ENCODE measurements at places on chromosomes 11 and 22.

DNA sequence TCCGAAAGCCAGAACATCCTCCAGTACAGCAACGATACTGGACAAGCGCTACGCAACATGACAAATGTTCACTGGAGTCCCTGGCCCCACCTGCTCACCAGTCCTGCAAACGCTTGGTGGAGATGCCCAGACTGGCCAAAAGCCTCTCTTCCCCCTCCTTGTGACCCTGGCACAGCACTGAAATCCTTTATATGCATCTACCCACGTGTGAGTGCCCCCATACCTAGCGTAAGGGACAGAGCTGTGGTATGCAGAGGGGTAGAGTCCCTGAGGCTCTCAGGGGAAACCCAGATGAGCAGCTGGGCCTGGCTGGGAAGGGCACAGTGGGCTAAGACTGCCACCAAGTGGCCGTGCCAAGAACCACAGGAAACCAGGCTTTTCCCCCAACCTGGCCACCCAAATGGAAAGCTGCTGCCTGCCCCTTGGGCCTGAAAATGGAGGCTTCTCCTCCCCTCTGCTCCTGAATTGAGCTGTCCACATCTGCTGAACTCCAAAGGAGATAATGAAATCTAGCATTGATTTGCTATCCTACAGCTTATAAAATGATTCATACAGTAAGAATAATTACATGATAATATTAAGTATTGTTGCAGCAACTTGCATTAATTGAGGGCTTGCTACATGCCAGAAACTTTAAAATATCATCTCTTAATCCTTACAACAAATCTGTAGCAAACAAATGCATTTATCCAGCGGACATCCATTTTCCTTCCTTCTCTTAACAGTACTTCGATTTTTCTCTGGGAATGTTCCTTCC is 24.8 kb upstream of the TTC12 start:
- peak; percentile 29 for DNase-seq

- DNase-seq: no peak
Measured at GRCh38 chr11:68617925-68618809, 66.2 kb upstream of the GAL start.

DNA sequence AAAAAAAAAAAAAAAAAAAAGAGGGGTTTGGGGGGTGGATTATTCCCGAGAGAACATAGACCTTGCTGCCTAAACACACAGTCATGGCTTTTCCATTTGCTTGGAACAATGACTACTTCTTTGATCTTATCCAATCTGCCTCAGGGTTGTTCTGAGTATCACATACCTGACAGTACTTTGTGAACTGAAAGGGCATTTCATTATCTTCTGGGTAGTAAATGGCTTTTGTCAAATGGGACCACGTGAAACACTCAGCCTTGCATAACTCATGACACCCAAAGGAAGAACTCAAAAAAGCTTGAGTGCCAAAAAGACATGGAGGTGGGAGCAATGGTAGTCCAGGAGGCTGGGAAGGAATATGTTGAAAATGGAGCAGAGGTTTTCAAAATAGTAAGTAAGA is 123.2 kb upstream of the BID start:
- no peak for DNase-seq

DNA sequence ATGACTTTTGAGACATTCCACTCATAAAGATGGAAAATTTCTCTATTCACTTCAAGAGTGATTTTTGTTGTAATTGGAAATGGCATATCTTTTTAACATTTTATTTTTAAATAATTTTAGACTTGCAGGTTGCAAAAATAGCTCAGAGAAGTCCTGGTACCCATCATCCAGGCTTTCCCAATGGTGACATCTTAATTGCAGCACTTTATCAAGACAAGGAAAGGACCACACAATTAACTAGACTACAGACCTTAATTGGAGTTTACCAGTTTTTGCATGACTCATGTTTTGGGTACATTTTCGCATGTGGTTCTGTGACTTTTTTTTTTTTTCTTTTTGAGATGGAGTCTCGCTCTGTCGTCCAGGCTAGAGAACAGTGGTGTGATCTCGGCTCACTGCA is 23.0 kb upstream of the MAP6 start:
- no peak for DNase-seq

- DNase-seq: no peak
Measured at GRCh38 chr11:17639091-17639490, 80.3 kb upstream of the MYOD1 start.

- DNase-seq: no peak
Measured at GRCh38 chr11:70783356-70783755, 385.0 kb downstream of the CTTN start.

DNA sequence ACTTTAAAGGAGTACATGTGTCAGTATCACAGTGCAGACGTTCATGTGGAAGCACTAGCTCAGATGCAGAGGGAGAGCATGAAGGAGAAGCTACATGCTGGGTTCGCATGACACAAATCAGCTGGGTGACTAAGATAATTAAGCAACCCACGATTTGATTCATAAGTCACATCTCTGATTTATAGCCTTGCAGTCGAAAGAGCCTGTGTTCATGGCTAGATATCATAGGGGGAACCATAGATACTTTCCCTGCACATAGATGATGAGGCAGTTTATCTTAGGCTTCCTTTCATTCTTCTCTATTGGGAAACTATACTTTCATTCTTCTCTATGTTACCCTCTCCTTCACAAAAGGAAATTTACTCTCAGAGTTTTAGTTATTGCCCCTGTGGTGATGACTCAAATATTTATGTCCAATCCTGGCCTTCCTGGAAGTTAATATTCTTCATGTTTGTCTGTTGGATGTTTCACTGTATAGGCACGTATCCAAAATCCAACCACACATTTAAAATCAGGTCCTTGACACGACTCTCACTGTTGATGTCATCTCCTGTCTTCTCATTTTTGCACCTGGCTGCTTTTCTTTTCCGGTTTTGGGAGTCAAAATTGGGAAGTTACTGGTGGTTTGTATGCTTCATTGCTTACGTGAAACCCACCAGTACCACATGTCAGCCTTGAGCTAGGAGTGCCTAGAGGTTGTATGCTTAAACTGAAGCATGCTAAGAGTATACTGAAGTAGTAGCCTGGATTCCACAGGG is 56.3 kb upstream of the SLC5A12 start:
- DNase-seq: no peak

- DNase-seq: no peak
Measured at GRCh38 chr22:32217465-32217864, 12.6 kb upstream of the RFPL2 start.

GRCh38 chr11:20097319-20098221 is 62.7 kb downstream of the DBX1 start:
- DNase-seq: no peak

GRCh38 chr11:106076171-106076918 is 802 bp downstream of the KBTBD3 start:
- no peak for DNase-seq

DNA sequence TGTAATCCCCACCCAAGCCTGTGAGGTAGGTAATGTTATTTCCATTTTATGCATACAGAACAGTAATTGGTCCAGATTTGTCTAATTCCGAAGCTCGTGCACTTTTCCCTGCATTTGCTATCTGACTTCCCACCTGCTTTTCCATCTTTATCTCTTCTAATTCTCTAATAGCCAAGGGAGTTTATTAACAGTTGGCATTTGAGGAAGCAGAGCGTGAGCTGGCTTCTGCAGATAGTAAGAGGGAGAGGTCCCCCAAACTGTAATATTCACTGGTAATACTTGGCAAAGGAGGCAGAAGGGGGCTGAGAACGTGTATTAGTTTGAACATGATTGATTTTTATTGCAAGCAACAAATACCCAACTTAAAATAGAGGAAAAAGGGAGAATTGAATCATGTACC is 110.8 kb upstream of the SPON1 start:
- DNase-seq: no peak

DNA sequence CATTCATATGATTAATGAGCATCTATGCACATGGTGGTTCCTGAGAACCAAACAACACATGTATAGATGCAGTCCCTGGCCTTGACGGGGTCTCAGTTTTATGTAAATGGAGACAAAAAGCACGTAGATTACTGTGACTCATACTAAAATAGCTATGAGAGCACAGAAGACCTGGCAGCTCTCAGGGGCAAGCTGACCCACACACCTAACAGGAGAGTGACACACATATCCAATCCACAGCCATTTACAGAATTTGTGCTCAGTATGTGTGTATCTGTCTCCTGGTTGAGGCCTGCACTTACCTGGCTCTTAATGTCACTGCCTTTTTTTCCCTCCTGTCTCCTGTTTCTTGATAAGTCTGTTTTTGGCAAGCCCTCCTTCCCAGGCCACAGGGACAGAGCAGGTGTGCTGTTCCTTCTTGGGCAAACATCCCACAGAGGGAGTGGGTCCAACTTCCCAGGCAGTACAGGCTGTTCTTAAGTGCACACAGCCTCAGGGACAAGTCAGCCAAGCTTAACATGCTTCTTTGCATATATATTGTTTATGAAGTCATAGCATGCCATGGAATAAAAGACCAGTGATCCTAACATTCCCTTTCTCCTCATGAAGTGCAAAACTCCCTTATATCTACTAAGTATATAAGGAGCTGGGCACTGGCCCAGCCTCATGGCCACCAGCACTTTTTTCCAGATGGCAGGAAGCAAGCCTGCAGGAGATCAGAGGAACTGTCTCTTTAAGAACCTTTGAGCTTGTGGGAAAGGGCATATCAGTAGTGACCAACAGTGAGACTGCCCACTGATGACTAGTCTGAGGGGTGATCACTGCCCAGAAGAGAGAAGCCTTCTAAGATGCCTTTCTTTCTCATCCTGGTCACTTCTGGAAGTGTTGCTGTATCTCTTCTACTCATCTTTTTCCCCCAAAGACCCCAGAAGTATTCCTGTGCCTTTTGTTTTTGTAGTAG is 124.7 kb upstream of the CCDC90B start:
- no peak for DNase-seq

DNA sequence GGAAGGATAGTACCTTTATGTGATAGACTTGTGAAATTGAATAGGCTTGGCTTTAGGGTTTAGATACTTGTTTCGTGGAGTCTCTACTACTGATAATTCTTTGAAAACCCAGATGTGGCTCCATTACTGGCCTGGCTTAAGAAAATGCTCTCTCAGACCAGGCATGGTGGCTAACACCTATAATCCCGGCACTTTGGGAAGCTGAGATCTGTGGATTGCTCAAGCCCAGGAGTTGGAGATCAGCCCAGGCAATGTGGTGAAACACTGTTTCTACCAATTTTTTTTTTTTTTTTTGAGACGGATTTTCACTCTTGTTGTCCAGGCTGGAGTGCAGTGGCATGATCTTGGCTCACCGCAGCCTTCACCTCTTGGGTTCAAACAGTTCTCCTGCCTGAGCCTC is 40.9 kb downstream of the ATG13 start:
- DNase-seq: no peak

- DNase-seq: no peak
Measured at GRCh38 chr22:46124383-46125144, 25.8 kb upstream of the PPARA start.

DNA sequence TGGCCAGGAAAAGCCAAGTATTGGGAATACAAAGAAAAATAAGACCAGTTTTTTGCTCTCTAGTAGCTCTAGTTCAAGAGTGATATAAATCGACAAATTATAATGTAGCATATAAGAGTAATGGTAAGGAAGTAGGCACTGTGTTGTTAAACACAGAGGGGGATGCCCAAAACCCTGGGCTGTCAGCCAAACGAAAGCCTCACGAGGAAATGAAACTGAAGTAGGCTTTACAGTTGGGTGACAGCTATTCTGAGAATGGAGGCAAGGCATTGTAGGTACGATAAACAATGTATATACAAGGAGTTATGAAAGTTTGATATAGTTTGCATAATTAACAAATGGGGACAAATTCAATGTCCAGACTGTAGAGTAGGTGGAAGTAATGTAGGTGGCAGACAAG is 176.4 kb downstream of the FAM181B start:
- no peak for DNase-seq

DNA sequence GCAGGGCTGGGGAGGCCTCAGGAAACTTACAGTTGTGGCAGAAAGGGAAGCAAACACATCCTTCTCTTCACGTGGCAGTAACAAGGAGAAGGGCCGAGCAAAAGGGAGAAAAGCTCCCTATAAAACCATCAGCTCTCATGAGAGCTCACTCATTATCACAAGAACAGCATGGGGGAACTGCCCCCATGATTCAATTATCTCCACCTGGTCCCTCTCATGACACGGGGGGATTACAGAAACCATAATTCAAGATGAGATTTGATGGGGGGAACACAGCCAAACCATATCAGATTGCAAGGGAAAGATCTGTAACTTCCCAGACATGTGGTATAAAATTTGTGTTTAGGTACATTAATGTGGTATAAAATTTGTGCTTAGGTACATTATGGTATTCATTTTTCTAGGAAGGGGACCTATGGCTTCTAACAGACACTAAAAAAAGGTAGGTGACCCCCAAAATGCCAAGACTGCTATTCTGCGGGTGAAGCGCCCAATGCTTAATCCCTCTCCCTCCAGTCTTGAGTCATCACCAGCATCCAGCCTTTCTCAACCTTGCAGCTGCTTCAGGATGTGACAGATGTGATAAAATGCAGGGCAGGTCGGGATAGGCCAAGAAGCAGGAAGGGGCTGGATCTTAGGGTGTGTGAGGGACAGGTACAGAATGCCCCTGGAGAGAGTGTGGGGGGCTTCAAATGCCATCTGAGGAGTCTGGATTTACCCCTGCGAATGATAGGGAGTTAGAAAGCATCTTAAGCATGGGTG is 57.7 kb upstream of the AMPD3 start:
- DNase-seq: no peak

DNA sequence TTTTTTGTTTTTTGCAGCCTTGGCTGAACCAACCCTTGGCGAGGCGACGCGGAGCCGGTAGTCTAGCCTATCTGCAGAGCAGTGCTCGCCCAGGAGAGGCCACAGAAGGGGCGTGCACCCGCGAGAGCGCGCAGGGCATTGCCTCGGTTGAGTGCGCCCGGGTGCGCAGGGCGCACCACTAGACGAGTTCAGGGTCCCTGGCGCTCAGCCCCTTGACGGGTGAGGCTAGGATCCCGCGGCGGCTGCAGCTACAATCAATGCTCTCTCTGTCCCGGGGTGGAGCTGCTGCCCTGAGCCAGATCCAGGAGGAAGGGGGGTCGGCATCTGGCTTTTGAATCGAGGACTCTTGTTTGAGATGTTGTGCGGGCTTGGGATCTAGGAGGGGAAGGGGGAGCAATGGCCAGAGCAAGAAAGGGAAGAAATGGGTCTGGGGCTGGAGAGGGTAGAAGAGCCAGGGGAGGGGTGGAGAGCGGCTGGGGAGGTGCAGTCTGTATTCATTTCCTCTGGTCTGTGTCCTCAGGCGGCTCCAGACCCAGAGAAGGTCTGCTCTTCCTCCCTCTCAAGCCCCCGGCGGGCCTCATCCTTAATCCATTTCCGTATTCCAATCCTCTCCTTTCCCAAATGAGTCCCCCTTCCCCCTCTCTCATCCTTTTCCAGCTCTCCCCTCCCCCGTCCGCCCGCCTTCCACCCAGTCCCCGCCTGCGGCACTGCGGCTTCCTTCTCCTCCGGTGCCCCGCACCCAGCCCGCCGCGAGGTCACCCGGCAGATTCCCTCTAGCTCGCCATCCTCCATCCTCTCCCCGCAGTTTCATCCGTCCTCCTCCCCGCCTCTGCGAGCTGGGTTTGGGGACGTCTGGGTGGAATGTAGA is 797 bp downstream of the THY1 start:
- DNase-seq: no peak

Measured in NCI-H2107 (cell line).